ENCODE measurements at places on chromosomes 2 and 18.

GRCh38 chr2:68303033-68303901 lies 16.5 kb downstream of the CNRIP1 start:
- no peak for DNase-seq

- no peak for DNase-seq
These were observed 791.3 kb upstream of the CHAC2 start for GRCh38 chr2:52976143-52976949.

DNA sequence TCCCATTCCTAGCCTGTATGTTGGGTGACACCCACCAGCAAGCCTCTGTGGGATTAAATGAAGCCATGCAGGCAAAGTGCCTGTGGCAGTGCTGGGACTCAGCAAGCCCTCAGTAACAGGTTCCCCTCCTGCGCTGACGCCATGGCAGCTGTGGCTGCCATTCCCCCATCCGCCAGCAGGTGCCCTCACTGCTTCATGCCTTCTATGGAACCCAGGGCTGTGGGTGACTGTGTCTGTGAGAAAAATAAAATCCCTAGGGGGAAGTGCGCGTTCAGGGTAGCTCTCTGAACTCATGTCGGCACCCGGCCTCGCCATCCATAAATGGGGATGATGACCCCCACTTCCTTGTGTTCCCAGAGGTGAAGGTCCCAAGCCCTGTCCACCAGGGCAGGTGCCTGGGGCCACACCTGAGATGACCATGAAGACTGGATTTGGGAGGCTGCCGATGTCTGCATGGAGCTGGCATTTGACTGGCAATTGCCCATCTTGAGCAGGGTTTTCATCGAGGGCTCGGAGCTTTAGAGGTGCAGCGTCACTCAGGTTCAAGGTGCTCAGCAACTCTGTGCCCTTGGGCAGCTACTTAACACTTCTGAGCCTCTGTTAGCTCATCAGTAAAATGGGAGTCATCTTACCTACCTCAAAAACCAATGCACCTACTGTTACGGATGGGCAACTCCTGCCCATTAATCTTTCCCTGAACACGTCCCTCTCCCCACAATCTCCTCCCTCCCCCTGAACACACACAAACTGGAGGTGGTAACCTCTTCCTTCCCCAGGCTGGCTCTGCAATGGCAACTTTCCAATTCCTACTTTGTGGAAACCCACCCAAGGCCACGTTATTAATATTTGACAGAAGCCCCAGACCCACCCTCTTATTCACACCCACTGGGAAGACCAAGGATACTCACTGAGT lies 2.9 kb upstream of the MAL start:
- DNase-seq, result peak; percentile 86

GRCh38 chr2:127097471-127097765 lies 9.5 kb downstream of the BIN1 start:
- no peak for DNase-seq

DNA sequence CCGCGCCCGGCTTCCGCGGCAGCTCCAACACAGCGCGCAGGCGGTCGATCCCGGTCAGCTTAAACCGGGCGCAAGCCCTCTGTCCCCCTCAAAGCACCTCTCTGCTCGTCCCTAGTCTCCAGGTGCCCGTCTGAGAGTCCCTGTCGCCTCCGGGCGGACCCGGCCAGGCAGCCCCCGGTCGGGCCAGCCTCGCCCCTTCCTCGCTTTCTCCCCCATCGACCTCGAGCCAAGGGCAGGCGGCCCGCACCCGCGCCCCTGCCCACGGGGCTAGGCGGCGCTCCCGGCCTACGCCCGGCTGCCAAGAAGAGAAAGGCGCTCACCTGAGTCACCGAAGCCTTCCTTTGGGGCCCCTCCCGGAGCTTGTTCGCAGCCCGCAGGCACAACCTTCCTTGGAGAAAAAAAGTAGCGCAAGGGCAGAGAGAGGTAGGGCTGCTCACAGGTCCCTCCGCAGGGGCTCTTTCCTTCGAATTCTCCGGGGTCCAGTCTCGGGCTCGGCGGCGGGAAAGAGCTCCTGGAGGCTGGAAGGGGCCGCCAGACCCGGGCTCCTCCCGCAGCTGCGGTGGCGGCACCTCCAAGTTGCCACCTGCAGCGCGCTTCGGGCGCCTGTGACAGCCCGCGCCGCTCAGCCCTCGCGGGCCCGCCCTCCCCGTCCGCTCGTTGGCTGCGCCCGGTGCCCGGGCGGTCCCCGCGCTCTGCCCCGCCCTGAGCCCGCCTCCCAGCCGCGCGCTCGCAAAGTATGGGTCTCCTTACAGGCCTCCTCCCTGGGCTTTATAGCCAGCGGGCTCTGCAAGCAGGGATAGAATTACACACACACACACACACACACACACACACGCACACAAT lies 86.5 kb upstream of the EPB41L3 start:
- DNase-seq, result no peak

DNA sequence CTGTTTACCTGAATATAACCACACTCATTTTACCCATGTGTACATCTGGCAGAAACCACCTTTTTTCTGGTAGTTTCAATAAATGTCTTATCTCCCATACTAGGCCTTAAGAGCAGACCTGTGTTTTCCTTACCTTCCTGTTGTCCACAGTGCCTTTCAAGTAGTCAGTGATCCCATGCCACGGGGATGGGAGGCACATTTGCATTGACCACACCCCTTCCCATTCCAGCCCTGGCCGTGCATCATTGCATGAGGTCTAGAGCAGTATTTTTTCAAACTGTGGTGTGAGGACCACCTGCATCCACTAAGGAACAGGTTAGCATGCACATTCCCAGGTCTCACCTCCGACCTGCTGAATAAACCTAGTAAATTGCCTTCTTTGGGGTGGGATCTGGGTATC lies 165.2 kb upstream of the FOSL2 start:
- DNase-seq, result no peak

DNA sequence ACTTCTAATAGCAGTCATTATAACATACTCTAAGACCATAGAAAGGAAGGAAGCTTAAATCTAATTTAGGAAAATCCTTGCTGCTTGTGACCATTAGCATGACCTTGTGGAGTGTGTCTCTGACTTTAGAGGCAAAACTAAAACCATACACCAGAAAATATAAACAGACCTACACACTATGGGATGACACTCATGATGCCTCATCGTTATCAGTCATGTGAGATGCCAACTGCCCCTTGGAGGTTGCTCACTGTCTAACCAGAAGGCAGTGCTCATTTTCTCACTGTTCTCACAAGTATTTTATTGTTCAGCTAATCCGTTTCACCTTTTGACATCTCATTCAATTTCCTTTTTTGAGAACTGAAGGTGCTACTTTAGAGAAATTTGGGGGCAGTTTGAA lies 376.9 kb downstream of the RND3 start:
- DNase-seq, result no peak

DNA sequence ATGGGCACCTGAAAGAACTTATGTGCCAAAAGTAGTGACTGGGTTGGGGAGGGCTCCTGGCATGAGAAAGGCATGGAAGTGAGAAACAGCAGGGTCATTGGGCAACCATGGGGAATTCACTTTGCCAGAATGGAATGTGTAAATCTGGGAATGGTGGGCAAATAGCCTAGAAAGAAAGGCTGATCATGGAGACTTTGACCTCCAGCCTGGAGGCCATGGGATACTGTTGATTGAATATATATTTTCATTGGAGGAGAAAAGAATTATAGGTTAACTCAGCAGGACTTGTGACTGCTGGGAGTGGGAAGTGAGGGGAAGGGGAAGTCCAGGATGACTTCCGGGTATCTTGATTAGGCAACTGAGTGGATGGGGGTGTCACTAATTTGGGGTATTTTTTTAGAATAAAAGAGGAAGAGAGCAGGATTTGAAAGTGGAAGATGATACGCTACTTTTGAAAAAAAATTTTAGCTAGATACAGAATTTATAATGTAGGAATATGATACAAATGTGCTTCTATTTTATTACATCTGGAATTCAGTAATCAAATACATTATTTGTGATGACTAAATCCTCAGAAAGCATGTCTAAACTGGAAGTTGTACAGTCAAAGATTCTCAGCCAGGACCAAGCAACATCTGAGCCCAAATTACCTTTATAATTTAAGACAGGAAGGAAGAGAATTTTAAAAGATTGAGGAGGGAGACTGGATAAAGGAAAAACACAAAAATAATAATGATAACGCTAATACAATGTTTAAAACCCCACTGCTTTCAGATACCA lies 116.2 kb downstream of the GATA6 start:
- no peak for DNase-seq

GRCh38 chr2:231332388-231332787 lies 63.1 kb upstream of the B3GNT7 start:
- DNase-seq, result no peak

DNA sequence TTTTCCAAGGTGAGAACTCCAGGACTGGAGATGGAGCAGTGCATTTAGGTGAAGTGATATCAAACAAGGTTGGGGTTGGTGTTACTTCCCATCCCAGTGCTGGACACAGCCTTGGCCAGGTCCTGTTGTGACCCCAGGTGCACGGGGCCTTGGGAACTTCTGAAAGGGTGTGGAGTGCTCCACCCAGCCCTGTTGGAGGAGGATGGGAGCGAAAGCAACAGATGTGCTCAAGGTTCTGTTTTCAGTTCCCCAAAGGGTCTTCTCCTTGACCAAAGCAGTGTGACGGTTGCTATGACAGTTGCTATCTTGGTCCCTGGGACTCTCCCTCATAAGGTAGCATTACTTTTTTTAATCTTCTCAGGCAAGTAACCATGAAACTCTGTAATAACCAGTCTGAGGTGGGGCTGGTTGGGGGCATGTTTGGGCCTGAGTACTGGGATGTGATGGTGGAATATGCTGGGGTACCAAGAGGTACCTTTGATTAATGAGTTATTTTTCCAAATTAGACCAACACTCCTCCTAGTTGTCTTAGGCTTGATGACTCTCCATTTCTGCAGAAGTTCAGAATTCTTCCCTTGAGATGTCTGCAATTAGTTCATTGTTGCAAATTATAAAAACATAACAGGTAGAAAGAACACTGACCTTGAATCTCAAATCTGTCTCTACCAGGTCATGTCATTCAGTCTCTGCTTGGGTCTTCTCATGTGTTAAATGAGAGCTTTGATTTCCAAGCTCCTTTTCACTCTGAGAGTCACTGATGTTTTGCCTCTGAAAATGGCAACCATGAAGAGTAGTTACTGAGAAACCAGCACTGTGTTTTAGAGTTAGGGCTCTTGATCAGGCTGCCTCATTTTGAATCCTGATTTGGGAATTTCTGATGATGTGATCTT lies 154.5 kb downstream of the RPIA start:
- no peak for DNase-seq

DNA sequence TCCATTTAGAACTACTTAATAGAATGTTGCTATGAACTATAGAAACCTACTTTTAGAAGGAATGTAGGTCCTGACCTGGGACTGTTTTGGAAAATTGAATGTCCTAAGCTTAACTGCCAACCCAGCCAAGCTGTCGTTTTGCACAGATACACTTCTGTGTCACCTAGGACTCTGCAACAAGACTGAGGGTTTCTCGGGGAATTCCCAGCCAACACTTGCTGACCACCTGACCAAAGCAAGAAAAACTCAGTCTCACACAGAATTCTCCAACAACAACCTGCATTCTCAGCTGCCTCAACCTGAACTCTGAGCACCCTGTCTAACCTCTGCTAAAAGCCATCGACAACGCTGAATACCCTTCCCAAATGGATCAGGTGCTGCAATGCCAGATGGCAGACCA lies 128.2 kb downstream of the SS18 start:
- no peak for DNase-seq

DNA sequence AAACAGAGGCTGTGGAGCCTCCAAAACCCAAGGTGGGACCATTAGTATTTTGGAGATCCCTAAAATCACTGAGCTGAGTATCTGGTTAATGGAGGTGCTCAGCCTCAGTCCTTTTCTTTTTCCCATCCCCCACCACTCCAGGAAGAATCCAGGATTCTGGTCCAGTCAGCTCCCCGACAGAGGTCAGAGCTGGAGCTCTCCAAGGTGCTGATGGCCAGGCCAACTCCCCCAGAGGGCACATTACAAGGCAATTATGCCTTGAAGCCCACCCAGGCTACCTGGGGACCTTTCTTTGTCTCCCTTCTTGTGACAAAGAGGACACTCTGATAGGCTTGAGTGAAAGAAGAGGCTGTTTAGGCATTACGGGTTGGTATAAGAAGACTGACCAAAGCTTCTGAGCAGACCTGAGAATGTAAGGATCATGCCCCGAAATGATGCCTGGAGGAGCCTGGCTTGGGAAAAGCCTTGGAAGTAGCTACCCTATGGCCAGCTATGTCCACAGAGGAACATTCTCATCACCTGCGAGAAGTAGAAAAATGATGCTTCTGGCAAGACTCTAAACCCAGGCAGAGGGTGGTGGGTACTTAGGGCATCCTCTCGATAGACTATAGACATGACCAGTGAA lies 102.5 kb upstream of the LDAH start:
- DNase-seq, result no peak

DNA sequence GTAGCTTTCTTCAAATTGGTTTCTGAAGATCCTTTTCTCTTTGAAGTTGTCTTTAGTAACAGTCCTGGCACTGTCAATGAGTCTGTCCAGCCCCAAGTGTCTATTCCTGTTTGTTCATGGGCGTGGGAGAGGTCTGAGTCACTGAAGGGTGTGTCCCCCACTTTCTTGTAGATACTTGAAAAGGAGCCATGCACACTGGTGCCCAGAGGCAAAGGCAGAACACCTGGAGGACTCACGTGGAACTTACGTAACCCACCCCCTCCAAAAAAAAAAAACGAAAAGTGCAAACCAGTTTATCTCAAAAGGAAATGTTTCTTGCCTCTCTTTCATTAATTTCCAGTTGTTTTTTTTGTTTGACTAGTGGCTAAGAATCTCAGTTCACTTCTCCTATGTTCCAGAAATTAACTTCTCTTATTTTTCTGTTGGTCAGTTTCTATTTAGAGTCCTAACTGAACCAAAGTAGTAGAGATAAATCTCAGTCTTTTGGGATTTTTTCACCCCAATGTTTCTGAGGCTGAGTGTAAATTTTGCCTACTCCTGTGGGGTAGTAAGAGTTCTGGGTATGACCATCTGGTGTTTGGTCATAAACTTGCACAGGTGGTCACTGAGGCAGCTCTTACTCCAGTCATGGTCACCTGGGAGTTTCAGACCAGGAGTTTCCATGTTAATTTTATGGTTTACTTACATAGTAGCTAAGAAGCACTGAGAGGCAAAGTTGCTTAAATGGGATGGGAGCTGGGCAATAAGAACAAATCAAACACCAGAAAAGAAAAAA lies 54.9 kb downstream of the DSC3 start:
- DNase-seq, result no peak

- no peak for DNase-seq
These were observed 382.5 kb downstream of the ERBB4 start for GRCh38 chr2:212156088-212156487.

DNA sequence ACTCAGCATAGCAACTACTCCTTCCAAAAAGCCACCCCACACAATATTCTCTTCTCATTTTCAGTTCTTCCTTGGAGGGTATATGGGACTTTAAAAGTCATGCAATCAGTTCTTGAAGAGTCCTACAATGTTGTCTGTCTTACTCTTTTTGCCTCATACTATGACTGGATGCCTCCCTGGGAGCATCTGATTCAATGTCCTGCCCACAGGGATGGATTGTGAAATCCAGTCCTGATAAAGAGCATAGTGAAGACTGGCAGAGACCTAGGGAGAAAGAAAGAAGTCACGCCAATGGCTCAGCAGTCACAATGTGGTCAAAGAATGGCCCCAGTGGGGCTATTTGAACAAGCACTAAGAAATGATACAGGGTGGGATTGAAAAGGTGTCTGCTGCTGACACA lies 155.1 kb upstream of the SERPINE2 start:
- no peak for DNase-seq

- DNase-seq, result no peak
These were observed 252.8 kb downstream of the MTX2 start for GRCh38 chr2:176521878-176522670.
